ENCODE measurements at places on chromosomes 1 and 21.
A peak's percentile ranks its signal among the peaks of the same experiment; 100 is the strongest.

GRCh38 chr1:174768949-174769348 is 230.8 kb upstream of the CACYBP start:
- DNase-seq = no peak

GRCh38 chr1:93638981-93639380 is 42.7 kb downstream of the BCAR3 start:
- no peak for DNase-seq

DNA sequence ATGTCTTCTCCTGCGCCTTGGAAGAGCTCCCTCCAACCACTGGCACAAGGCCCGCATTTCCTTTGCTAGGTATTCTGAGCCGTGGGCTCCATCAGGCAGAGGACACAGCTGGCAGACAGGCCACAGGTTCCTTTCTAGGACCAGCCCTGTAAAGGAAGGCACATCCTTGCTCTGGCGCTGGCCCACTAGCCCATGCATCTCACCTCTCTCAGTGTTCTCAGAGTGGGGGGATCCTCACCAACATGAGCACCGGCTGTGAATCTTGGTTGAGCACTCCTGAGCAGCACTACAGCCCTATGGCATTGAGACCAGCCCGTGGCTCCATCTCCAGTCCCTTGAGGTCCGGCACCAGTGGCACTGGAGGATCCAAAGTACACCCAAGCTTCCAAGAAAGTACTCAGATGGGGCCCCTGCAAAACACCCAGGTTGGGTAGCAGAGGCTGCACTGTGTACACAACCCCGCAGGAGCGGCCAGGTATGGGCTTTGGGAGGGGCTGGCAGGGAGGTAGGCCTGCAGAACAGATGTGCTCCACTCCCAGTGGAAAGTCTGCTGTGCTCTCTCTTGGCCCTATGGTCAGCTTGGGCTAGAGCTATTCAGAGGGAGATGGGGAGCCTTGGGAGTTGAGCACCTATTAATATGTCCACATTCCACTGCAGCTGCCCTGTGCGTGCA is 47.1 kb upstream of the PLPPR5 start:
- no peak for DNase-seq

DNA sequence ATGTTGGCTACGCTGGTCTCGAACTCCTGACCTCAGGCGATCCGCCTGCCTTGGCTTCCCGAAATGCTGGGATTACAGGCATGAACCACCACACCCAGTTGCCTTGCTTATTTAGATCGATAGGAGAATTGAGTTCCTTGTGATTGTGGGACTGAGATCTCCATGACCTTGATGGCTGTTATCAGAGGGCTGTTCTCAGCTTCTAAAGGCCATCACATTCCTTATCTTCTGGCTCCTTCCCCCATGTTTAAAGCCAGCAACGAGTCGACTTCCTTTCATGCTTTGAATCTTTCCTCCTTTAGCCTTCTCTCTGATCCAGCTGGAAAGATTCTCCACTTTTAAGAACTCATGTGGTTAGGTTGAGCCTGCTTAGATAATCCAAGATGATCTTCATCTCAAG is 38.0 kb downstream of the CTH start:
- DNase-seq = no peak

GRCh38 chr1:212962509-212962908 is 12.2 kb downstream of the VASH2 start:
- DNase-seq = peak; percentile 13

- no peak for DNase-seq
These were observed 30.9 kb downstream of the LMO4 start for GRCh38 chr1:87359586-87359985.

GRCh38 chr1:101392552-101392951 is 155.7 kb downstream of the S1PR1 start:
- no peak for DNase-seq

- no peak for DNase-seq
These were observed 175.5 kb downstream of the HUNK start for GRCh38 chr21:32048353-32048752.

DNA sequence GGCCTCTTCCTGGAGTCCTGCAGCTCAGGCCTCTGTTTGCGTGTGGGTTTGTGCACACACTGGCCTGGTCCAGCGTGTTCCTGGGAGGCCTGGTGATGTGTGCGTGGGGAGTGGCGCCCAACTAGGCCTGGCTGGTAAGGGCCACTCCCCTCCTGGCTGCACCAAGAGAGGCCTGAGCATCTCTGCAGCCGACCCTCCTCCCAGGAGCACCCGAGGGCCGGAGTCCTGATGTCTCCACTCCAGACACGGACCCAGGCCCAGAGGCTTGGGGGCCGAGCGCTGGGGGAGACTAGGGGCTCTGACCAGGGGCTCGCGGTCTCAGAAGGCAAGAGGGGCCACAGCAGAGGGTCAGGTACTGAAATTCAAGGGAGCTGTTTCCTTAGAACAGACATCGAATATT is 33.3 kb downstream of the MORN1 start:
- DNase-seq = no peak

DNA sequence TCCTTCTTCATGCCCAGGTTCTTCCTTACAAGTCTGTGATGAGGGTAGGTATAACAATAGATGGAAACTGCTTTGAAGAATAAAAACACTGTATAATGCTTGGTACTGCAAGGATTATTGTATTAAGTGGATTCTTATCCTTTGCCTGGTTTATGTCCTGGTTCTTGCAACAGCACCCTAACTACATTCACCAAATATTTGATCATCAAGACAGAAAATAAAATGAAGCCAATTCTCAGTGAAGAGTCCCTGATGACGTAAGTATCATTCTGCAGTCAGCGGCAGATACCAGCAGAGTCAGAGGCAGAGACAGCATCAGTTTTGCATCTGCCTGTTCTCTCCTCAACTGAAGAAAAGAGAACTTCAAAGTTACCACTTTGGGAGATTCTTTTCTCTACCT is 19.7 kb downstream of the ARHGEF11 start:
- DNase-seq = no peak

- no peak for DNase-seq
These were observed 45.5 kb downstream of the TOR1AIP2 start for GRCh38 chr1:179831852-179832699.

- DNase-seq = no peak
These were observed 26.8 kb downstream of the PTTG1IP start for GRCh38 chr21:44846485-44847260.

- DNase-seq = no peak
These were observed 323.3 kb upstream of the NR5A2 start for GRCh38 chr1:199704231-199704630.

- DNase-seq = no peak
These were observed 19.0 kb downstream of the MFN2 start for GRCh38 chr1:11999236-11999635.

GRCh38 chr1:162782671-162783070 is 7.8 kb upstream of the HSD17B7 start:
- no peak for DNase-seq

DNA sequence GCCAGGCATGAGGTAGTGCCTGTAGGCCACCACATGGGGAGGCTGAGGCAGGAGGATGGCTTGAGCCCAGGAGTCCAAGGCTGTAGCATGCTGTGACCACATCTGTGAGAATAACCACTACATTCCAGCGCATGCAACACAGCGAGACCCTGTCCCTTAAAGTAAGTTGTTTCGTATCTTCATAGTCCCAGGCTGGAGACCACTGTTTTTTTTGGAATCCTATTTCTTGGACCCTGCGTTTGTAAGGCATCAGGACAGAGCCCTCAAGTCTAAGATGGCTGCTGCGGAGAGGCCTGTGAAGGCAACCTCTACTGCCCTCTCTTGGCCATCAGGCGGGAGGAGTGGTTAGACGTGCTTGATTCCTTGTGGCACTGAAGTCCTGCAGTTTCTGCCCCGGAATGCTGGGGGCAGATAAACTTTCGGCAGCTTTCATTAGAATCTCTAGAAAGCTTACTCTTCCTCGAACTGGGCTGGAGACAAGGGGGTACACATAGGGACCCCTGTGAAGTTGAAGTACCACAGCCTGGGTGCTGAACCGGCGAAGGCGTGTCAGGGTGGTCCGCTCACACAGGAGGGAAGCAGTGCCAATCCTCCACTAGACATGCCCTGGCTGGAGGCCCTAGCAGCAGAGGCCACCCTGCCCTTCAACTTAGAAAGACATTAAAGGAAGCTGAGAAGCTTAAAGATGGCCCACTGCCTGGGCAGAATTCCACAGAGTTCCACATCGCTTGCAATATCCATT is 36.6 kb downstream of the RABIF start:
- DNase-seq = no peak

GRCh38 chr21:38714039-38714817 is 91.5 kb upstream of the ETS2 start:
- DNase-seq = no peak

GRCh38 chr1:164783778-164784555 is 225.0 kb downstream of the PBX1 start:
- peak; percentile 87 for DNase-seq

DNA sequence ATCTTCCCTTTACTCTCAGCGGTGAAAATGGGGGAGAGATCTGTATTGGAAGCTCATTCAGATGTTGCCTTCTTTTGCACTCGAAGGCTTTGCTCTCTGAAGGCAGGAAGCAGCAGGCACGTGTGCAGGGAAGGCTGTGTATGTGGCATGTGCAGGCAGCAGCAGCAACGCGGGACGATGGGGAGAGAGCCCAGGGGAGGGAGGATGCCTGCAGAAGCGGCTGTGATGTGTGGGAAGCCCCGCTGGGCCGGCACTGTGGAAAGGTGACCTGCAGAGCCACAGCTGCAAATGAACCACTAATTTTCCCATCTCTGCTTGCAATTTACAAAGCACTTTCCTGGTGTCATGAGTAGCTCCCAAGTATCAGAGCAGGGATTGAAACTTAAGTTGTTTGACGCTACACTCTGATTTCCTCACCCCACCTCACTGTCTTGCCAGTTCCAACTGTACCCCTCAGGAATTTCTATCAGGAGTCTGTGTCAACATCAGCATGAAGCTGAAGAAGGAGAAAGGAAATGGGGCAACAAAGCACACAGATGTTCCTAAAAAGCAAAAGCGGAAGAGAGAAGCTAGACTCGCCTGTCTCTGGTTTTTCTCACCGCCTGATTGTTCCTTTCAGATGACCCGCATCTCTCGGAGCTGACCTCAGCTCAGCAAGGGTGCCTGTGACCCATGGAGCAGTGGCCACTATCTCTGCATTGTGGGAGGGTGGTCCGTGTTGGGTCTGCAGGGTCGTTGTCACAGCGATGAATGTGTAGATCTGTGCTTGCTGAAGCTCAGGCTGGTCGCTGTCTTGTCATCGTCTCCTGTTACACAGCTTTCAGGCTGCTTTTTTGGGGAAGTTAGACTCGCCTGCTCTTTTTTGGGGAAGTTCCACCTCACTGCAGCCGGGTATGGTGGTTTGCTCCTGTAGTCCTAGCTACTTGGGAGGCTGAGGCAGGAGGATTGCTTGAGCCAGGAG is 156.1 kb downstream of the KIF26B start:
- no peak for DNase-seq

- DNase-seq = no peak
These were observed 543 bp upstream of the MARK1 start for GRCh38 chr1:220527279-220527907.

DNA sequence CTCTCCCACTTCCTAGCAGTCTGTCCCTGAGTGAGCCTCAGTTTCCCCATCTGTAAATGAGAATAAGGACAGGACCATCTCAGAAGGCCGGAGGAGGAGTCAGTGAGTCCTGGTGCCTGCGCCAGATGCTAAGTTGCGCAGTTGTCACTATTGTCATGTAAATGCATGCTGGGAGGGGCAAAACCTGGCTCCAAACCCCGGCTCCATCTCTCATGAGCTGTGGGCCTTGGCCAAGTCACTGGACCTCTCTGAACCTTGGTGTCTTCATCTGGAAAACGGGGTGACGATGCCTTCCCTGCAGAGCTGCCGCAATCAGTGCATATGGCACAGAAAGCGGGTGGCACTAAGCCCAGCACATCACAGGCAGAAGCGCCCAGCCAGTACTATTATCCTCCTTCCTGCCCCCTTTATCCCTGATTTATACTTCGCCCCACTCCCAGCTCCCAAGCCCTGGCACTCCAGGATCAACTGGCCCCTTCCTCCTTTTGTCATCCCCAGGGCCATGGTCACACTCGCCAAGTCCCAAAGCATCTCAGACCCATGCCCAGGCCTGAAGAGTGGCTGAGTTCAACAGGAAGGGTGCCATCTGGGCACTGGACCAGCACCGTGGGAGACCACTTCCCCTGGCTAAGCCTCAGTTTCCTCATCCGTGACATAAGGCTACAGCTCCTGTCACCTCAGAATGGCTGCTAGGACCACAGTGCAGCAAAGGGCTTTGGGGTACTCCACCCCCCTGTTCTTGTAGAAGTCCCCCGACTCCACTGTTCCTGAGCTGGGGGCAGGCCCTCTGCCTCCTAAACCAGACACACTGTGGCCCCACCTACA is 4.3 kb upstream of the PLEKHG5 start:
- peak; percentile 41 for DNase-seq

GRCh38 chr1:8116894-8117264 is 90.8 kb upstream of the ERRFI1 start:
- DNase-seq = no peak

DNA sequence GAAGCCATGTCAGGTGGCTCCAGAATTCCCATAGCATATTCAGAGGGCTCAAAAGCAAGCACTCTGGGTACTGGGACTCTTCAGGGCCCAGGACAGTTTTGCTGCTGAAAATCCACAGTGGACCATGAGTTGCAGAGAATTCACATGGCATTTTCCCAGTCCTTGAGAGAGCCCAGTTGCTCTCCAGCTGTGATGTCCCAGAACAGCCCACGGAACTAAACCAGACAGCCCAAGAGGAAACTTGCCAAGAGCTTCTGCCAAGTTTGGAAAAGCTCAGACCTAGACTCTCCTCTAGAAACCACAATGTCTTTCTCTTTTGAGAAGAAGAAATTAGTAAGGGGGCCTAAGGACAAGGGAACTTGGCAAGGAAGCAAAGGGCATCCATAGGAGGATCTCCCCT is 69.4 kb downstream of the RGS2 start:
- no peak for DNase-seq

- DNase-seq = no peak
These were observed 143.0 kb downstream of the RERE start for GRCh38 chr1:8674481-8674880.

DNA sequence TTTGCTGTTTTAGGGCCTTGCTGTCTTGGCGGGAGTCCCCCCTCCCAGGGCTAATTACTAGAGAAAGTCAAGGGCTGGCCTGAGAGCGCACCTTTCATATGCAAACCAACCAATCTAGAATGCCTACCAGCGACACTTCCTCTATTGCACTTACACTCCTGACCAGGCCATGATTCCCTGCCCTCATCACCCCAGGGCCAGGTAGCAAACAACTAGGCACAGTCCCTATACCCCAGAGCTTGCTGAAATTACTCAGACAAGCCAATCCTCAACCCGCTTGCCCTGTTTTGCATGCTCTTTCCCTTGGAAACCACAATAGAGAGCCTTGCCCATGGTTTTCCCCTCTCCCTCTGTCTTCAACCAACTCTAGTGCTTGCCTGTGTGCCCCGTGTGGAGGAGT is 70.3 kb downstream of the URB2 start:
- no peak for DNase-seq

Data from NCI-H446 treated with DMSO at 0.1 percent for 48 hours (cell line).